ENCODE measurements at places on chromosomes 16 and 17. TPM values are rescaled to one million over a fixed set of nuclear protein-coding genes. Genes with fewer than 3 reads are reported as not detected.

MYH13 gene
- not detected for total RNA-seq

DNA sequence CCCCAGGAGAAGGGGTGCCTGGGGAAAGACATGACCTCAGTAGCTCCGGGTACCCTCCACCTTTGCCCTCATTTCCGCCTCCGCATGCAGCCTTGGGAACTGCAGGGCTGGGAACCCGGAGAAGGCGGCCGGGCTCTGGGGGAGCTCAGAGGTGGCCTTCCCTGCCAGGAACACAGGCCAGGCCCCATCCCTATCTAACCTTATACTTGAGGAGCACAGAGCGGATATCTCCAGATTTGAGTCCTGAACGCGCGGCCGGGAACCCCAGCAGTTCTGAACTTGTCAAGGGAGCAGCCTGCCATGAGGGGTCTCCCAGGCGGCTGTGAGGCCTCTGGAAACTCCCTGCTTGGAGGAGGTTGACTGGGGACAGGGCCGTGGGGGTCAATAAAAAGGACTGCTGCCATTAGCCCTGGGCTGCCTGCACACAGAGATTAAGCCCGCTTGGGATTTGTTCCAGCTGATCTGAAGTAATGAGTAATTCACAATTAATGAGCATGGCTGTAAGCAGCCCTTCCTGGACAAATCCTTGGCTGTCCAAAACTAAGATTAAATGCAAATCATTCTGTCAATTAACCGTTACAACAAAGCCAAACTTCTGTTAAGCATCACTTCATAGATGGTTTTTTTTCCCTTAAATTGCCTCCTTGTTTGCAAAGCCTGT lies 26.3 kb upstream of the METRNL start:
- H3K27ac ChIP-seq = peak overlapping the region; percentile 82
- H3K4me3 ChIP-seq = no peak overlapping the region
- H3K36me3 ChIP-seq = no peaks in the 10 kb centered on the region
- peaks cover 5% of the 10 kb centered on the region for H3K4me1 ChIP-seq
- peak; percentile 47 for DNase-seq
- no peaks in the 10 kb centered on the region for H3K27me3 ChIP-seq

INO80E gene
- 39.7 TPM for total RNA-seq

- no peaks in the 10 kb centered on the region for H3K27me3 ChIP-seq
- H3K4me1 ChIP-seq = peaks cover 14% of the 10 kb centered on the region
- peak overlapping the region; percentile 69 for H3K4me3 ChIP-seq
- no peaks in the 10 kb centered on the region for H3K36me3 ChIP-seq
- DNase-seq = no peak
Measured at GRCh38 chr16:4314532-4315185, 1.2 kb upstream of the GLIS2 start.

DNA sequence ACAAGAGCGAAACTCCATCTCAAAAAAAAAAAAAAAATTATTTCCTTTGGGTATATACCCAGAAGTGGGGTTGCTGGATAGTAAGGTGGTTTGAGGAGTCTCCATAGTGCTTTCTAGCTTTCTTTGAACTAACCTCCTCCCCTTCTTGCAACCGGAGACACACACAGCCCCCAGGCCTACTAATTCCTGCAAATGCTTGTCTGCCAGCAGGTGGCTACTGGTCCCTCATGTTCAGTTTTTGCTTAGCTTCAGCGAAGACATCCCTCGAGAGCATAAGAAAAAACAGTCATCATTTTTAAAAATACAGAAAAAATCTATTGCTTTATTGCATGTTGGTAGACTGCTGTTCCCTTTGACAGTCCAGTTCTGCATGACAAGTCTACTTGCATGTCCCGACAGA lies 439.0 kb downstream of the UTP18 start:
- H3K27ac ChIP-seq = no peak overlapping the region
- H3K36me3 ChIP-seq = no peaks in the 10 kb centered on the region
- H3K4me1 ChIP-seq = peaks cover 4% of the 10 kb centered on the region
- H3K4me3 ChIP-seq = no peak overlapping the region
- H3K27me3 ChIP-seq = no peaks in the 10 kb centered on the region

All from breast epithelium (tissue), 4 donors.